ENCODE measurements at places on chromosomes 2 and 18.

DNA sequence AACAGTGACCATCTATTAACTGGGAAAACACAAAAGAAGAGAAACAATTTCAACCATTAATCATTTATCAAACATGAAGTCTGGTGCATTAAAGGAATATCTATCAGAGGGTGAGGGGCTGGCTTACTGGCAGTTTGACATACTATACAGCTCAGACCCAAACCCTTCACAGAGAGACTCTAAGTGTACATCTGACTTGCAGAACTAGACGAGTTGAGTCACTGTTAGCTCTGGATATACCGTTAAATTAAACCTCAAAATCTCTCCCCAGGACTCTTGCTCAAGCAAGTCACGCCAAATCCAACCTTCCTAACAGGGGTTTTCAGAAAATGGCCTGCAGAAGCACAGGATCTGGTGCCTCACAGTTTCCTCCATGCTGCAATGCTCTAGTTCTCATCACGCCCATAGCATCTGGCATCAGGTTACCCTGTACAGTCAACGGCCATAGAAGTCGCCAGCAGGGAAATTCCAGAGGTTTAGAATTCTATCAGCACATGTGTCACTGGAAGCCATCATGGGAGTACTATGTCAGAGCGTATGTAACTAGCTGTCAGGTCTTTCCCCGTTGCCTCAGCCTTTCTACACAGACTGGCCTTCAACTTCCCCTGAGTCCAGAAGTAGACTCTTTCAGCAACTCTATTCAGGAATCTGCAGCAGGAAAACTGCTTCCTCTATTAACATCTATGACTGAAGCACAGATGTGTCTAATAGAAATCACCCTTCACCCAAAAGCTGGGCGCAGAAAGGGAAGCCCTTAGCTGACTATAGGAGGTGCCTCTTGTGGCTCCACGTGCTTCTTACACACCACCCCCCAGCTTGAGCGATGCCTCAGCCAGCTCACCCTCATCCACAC is 9.3 kb downstream of the TGOLN2 start:
- DNase-seq, result peak; percentile 70

GRCh38 chr18:3595369-3596273 is 145.6 kb downstream of the TGIF1 start:
- DNase-seq, result peak; percentile 69

- no peak for DNase-seq
These were observed 338.9 kb downstream of the ZEB2 start for GRCh38 chr2:144181001-144181400.

- DNase-seq, result no peak
These were observed 327.6 kb upstream of the KCNJ3 start for GRCh38 chr2:154370873-154371272.

- peak; percentile 22 for DNase-seq
These were observed 184.0 kb downstream of the FIGN start for GRCh38 chr2:163551616-163552373.

All from AG20443 (cell line).